ENCODE measurements at places on chromosomes 2 and 18. TPM values are rescaled to one million over a fixed set of nuclear protein-coding genes. Genes with fewer than 3 reads are reported as not detected.

DNA sequence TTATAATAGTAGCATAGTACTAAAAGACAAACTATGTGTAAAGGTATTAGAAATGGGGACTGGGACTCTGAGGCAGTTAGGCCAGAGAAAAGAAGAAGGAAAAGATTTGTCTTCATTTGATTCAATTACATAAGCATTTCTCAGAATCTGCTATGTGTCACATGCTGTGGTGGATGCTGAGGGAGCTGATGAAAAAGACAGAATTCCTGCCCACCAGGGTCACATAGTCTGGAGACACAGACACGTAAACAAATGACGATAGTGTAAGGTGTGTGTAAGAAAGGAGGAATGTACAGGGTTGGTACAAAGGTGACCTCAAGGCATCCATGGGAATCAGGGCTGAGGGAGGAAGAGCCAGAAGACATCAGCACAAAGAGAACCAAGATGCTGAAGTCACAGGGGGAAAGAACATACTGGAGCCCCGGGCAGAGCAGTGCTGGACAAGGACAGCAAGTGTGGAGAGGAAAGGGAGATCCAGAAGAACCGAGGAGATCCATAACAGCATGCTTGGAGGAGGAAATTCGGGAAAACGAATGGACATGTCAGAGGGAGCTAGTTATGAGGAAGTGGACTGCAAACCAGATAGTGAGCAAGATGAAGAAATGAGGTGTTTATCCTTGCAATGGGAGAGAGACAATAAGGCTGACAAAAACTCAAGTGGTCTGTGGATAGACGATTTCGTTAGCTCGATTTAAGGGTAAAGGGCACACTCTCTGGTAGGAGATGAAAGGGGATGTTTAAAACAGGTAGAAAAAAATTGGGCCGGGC is 1.2 kb upstream of the MAPRE3 start:
- H3K4me1 ChIP-seq: peaks cover 20% of the 10 kb centered on the region
- no peaks in the 10 kb centered on the region for H3K36me3 ChIP-seq
- no peak overlapping the region for H3K27ac ChIP-seq

DNA sequence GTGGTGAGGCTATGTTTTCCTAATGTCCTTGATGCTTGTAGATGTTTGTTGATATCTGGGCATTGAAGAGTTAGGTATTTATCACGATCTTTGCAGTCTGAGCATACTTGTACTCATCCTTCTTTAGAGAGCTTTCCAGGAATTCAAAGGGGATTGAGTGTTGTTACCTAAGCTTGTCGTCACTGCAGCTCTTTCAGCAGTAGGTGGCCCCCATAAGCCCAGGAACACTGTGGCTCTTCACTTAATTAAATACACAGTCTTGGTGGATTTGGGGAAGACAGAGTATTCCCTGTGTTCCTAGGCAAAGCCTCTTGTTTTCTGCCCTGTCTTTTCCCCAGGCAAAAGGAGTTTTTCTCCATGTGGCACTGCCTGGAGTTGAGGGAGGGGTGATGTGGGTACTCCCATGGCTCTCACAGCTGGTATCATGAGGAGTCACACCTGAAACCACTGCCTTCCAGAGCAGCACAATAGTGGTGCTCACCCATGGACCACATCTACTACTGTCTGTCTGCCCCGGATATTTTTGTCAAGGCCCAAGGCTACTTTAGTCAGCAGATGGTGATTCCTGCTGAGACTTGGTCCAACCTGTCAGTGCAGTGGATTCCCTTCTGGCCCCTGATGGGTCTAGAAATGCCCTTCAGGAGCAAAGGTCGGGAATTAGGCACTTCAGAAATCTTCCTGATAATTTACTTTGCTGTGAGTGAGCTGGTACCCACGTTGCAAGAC is 95.7 kb downstream of the GALNT13 start:
- DNase-seq: no peak
- H3K27me3 ChIP-seq: no peaks in the 10 kb centered on the region
- no peaks in the 10 kb centered on the region for H3K4me1 ChIP-seq
- H3K4me3 ChIP-seq: no peak overlapping the region
- H3K27ac ChIP-seq: no peak overlapping the region

Gene CCDC141
- 8.6 TPM for total RNA-seq

DNA sequence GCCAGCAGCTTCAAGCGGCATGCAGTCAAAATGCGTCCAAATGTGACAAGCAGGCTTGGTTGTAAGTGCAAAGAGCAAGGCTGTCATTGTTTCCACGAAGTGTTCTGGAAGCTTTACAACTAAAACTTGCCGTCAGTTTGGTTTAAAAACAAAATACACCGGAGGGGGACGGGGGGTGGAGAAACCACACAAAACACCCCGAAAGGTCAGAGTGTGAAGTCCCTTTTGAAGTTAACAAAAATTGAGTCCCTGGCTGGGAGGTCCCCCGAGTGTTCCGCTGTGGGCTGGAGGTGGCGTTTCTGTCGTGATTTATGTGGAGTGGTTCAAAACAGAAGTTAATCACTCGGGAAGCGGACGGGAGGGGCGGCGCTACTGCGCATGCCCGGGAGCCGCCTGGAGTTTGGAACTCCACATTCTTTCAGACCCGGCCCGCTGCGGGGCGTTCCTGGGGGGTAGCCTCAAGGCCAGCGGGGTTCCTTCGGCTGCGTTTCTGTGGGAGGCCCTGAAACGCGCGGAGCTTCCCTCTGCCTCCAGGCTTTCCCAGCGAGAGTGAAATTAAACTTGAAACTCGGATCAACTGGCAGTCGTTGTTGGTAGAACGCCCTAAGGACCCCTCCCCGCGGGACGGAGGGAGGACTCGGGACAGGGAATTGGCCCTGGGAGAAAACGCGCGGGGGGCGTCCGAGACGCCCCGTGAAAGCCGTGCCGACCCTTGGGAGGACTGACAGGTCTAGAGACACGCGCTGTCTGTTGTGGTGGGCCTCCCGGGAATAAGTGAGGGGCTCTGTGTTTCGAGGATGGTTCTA is 1.4 kb downstream of the TGIF1 start:
- H3K4me3 ChIP-seq: peak overlapping the region; percentile 67
- H3K27me3 ChIP-seq: no peaks in the 10 kb centered on the region
- H3K36me3 ChIP-seq: peaks cover 2% of the 10 kb centered on the region
- peaks cover 32% of the 10 kb centered on the region for H3K4me1 ChIP-seq
- H3K27ac ChIP-seq: peak overlapping the region; percentile 100

GRCh38 chr2:11576398-11576797 is 42.6 kb downstream of the GREB1 start:
- no peaks in the 10 kb centered on the region for H3K27me3 ChIP-seq
- no peaks in the 10 kb centered on the region for H3K36me3 ChIP-seq
- no peak overlapping the region for H3K27ac ChIP-seq
- no peaks in the 10 kb centered on the region for H3K4me1 ChIP-seq
- no peak overlapping the region for H3K4me3 ChIP-seq

Gene C1GALT1C1L
- 2.7 TPM for total RNA-seq

- H3K4me3 ChIP-seq: no peak overlapping the region
- H3K36me3 ChIP-seq: no peaks in the 10 kb centered on the region
- no peak for DNase-seq
- H3K27me3 ChIP-seq: no peaks in the 10 kb centered on the region
Observed at GRCh38 chr2:128241896-128242295, 76.8 kb downstream of the HS6ST1 start.

- H3K27ac ChIP-seq: no peak overlapping the region
- peaks cover 58% of the 10 kb centered on the region for H3K4me1 ChIP-seq
- H3K4me3 ChIP-seq: no peak overlapping the region
- H3K27me3 ChIP-seq: no peaks in the 10 kb centered on the region
Observed at GRCh38 chr2:60513191-60513590, 40.3 kb downstream of the BCL11A start.

GRCh38 chr2:32342801-32343200 is 14.0 kb upstream of the BIRC6 start:
- no peaks in the 10 kb centered on the region for H3K4me1 ChIP-seq
- no peaks in the 10 kb centered on the region for H3K36me3 ChIP-seq
- no peak overlapping the region for H3K27ac ChIP-seq
- no peak for DNase-seq
- no peak overlapping the region for H3K4me3 ChIP-seq

DNA sequence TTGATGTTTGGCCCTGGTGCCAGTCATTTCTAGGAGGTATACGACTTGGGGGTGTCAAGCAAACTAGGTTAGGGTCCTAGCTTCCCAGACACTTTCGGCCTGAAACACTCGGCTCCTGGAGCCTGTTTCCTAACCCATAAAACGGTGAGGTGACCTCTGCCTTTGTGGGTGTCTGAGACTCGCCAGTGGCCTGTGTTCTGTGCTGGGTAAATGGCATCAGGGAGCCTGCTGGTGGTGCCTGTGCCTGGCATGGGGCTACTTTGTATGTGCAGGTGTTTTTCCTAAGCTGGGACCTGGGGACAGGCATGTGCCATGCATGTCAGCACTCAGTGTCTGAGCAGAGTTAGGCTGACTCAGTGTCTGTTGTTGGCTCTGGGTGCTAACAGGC is 139.2 kb downstream of the GLI2 start:
- H3K27ac ChIP-seq: no peak overlapping the region
- peaks cover 21% of the 10 kb centered on the region for H3K4me1 ChIP-seq

DNA sequence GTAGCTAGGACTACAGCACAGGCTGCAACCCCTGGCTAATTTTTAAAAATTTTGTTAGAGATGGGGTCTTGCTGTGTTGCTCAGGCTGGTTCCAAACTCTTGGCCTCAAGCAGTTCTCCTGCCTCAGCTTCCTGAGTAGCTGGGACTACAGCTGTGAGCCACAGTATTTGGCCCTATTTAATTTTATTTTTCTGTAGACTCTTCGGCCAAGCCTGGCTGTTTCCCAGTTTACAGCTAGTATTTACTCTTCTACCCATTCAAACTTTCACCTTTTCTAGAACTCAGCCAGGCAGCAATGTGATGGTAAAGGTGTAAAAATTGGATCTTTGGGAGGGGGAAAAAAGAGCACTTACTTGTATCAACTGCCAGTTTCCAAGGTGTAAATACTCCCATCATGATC is 35.3 kb downstream of the SH3RF3 start:
- no peak overlapping the region for H3K4me3 ChIP-seq
- no peaks in the 10 kb centered on the region for H3K36me3 ChIP-seq
- peak overlapping the region; percentile 36 for H3K27ac ChIP-seq
- no peak for DNase-seq
- no peaks in the 10 kb centered on the region for H3K27me3 ChIP-seq

Gene DYNAP
- total RNA-seq: not detected

- DNase-seq: no peak
- no peak overlapping the region for H3K4me3 ChIP-seq
- H3K36me3 ChIP-seq: no peaks in the 10 kb centered on the region
- H3K4me1 ChIP-seq: no peaks in the 10 kb centered on the region
- no peaks in the 10 kb centered on the region for H3K27me3 ChIP-seq
- no peak overlapping the region for H3K27ac ChIP-seq
Observed at GRCh38 chr2:11073776-11074175, 81.5 kb upstream of the SLC66A3 start.

DNA sequence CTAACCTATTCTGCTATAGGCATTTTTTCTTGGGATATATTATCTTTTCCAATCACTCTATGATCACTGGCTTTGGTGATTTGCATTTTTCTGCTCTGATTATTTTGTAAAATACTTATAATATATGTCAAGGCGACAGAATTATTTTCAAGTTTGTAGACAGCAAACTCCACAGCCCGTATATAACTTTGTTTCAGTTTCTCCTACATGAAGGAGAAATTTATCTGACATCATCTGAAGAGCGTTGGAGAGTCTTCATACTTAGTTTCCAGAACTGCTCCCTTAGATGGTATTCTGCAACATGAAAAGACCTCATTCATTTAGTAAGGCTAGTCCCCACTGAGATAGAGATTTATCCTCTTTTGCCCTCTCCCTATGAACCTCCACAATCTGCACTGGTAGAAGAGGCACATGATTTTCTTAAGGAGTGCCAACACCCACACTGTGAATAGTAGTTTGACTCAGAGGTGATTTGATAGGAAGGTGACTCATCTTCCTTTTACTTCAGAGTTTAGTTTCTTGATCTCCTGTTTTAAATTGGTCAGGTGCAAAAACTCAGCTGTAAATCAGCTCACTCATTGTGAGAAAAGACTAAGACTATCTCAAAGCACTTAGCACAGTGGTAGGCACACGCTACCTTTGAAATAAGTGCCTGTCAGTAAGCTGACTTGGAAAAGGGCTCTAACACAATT is 1848.6 kb upstream of the CELF4 start:
- no peaks in the 10 kb centered on the region for H3K27me3 ChIP-seq
- H3K4me1 ChIP-seq: no peaks in the 10 kb centered on the region
- H3K36me3 ChIP-seq: no peaks in the 10 kb centered on the region
- no peak overlapping the region for H3K27ac ChIP-seq
- no peak overlapping the region for H3K4me3 ChIP-seq
- DNase-seq: no peak

Gene CNTNAP5
- total RNA-seq: 1.4 TPM

- no peaks in the 10 kb centered on the region for H3K4me1 ChIP-seq
- no peaks in the 10 kb centered on the region for H3K27me3 ChIP-seq
- no peak for DNase-seq
Observed at GRCh38 chr2:47499621-47500309, 96.8 kb downstream of the MSH2 start.

- DNase-seq: no peak
- H3K36me3 ChIP-seq: no peaks in the 10 kb centered on the region
- no peak overlapping the region for H3K27ac ChIP-seq
- no peaks in the 10 kb centered on the region for H3K27me3 ChIP-seq
- H3K4me1 ChIP-seq: no peaks in the 10 kb centered on the region
- no peak overlapping the region for H3K4me3 ChIP-seq
Observed at GRCh38 chr2:130877258-130877657, 40.5 kb downstream of the ARHGEF4 start.

GRCh38 chr2:30446602-30447148 is 371 bp upstream of the LCLAT1 start:
- no peaks in the 10 kb centered on the region for H3K27me3 ChIP-seq
- H3K27ac ChIP-seq: peak overlapping the region; percentile 87
- DNase-seq: no peak
- H3K36me3 ChIP-seq: no peaks in the 10 kb centered on the region
- peaks cover 14% of the 10 kb centered on the region for H3K4me1 ChIP-seq

GRCh38 chr18:64017870-64018269 is 48.0 kb downstream of the SERPINB8 start:
- no peaks in the 10 kb centered on the region for H3K36me3 ChIP-seq
- no peaks in the 10 kb centered on the region for H3K27me3 ChIP-seq
- no peak overlapping the region for H3K4me3 ChIP-seq

- no peak overlapping the region for H3K4me3 ChIP-seq
- no peaks in the 10 kb centered on the region for H3K27me3 ChIP-seq
- peak overlapping the region; percentile 70 for H3K27ac ChIP-seq
- H3K36me3 ChIP-seq: no peaks in the 10 kb centered on the region
- DNase-seq: peak; percentile 90
- no peaks in the 10 kb centered on the region for H3K4me1 ChIP-seq
Observed at GRCh38 chr2:46179037-46179621, 118.1 kb upstream of the EPAS1 start.

- peaks cover 55% of the 10 kb centered on the region for H3K4me1 ChIP-seq
- H3K4me3 ChIP-seq: no peak overlapping the region
- no peak for DNase-seq
- no peaks in the 10 kb centered on the region for H3K36me3 ChIP-seq
- H3K27ac ChIP-seq: peak overlapping the region; percentile 45
Observed at GRCh38 chr2:173199294-173199693, 123.6 kb downstream of the MAP3K20 start.

Gene FAP
- 12.7 TPM for total RNA-seq

- peak; percentile 2 for DNase-seq
- H3K4me1 ChIP-seq: peaks cover 6% of the 10 kb centered on the region
- H3K4me3 ChIP-seq: no peak overlapping the region
- no peak overlapping the region for H3K27ac ChIP-seq
Observed at GRCh38 chr2:232361646-232362045, 16.9 kb upstream of the ALPP start.

- H3K4me3 ChIP-seq: no peak overlapping the region
- no peaks in the 10 kb centered on the region for H3K36me3 ChIP-seq
- no peak for DNase-seq
- H3K4me1 ChIP-seq: peaks cover 24% of the 10 kb centered on the region
- H3K27ac ChIP-seq: no peak overlapping the region
Observed at GRCh38 chr2:12702168-12703121, 14.3 kb upstream of the TRIB2 start.

Gene CAVIN2
- 138 TPM for total RNA-seq

- DNase-seq: no peak
- no peaks in the 10 kb centered on the region for H3K4me1 ChIP-seq
- H3K27me3 ChIP-seq: no peaks in the 10 kb centered on the region
- no peak overlapping the region for H3K27ac ChIP-seq
- no peaks in the 10 kb centered on the region for H3K36me3 ChIP-seq
Observed at GRCh38 chr2:19600982-19601381, 242.6 kb upstream of the OSR1 start.

Measured in sigmoid colon (tissue), 7 donors.